ENCODE measurements at places on chromosomes 7 and 10. TPM values are rescaled to one million over a fixed set of nuclear protein-coding genes. Genes with fewer than 3 reads are reported as not detected.

Gene ZNF37A
- 9.5 TPM for total RNA-seq

Gene GRK5
- total RNA-seq = 42.1 TPM

Gene RPEL1
- total RNA-seq = under 0.01 TPM

Gene FAM180A
- total RNA-seq = 5.5 TPM

Gene GPC2
- total RNA-seq = 1.1 TPM

Gene SPDYE6
- total RNA-seq = not detected

Gene SLC39A12
- total RNA-seq = not detected

All from smooth muscle cell of bladder (primary cell).